Adrenal gland (tissue), 19 donors: ENCODE measurements at places on chromosomes 5 and 9. TPM values are rescaled to one million over a fixed set of nuclear protein-coding genes. Genes with fewer than 3 reads are reported as not detected.
A peak's percentile ranks its signal among the peaks of the same experiment; 100 is the strongest.

GRCh38 chr5:169063316-169063953 lies 237.5 kb downstream of the SLIT3 start:
- DNase-seq, result no peak

GRCh38 chr9:134460206-134460605 lies 134.0 kb downstream of the RXRA start:
- no peak for DNase-seq

DNA sequence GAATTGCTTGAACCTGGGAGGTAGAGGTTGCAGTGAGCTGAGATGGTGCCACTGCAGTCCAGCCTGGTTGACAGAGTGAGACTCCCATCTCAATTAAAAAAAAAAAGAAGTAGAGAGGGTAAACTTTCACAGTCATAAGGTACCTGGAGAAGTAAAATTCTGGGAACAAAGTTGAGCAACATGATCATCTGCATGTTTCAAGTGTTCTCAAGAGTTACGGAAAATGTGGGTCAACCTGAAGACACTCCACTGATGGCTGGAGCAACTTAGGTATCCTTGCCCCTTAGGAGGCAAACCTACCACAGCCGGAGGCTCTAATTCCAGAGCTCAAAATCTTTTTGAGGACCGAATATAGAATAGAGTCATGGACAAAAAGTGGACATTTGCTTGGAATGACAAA lies 370.8 kb upstream of the RFX3 start:
- no peak for DNase-seq

- DNase-seq, result no peak
Observed at GRCh38 chr5:72523960-72524582, 16.9 kb upstream of the ZNF366 start.

DNA sequence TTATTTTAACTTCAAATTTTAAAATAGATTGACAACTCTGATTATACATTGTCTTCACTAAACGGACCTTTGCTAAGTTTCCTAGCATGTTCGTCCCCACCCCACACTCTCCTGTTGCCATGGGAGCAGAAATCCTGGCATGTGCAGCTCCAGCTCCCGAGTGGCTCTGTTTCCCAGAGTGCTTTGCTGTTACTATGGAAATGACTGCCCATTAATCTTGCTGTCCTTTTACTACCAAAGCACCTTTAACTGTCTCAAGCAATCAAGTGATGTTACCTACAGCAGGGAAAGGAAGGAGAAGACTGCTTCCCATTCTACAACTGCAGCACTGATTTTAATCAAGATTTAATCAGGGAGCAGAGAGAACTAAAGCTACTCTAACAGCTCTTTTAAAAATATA lies 212.0 kb upstream of the KIF2A start:
- peak; percentile 20 for DNase-seq

GRCh38 chr9:127214421-127215267 lies 49.9 kb upstream of the GARNL3 start:
- peak; percentile 85 for DNase-seq

GRCh38 chr9:72151104-72151503 lies 1.9 kb downstream of the GDA start:
- DNase-seq, result no peak

- DNase-seq, result no peak
Observed at GRCh38 chr9:36878986-36879982, 154.8 kb downstream of the PAX5 start.

DNA sequence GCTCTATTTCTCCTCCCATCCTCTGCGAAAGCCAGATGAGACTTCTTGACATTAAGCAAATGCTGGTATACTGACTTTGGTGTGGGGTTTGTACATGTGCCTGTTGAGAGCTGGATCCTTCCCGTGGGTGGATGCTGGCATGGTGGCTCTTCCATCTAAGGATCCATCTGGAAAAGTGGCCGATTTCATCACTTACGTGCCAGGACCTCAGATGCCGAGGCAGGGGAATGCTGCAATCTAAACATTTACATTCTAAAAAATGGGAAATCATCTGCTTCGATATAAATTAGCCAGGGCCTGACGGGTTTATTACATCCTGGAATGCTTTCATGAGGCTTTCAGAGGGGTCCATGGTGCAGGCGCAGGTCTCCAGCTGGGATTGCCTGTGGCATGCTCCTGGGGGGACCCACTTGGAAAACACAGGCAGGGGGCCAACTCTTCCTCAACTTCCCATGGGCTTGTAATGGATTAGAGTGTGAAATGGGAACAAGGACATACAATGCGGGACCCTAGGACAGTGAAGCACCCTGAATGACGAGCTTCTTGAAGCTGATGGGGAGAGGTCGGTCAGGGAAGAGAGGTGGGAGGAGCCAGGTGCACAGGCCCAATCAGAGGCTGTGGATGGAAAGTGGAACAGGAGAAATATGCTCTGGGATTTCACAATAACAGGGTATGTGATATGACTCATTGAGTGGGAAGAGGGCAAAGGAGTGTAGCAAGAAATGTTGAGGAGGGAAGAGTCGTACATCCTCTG lies 105.5 kb upstream of the PITX1 start:
- no peak for DNase-seq

GRCh38 chr9:137000177-137000930 lies 4.0 kb upstream of the CLIC3 start:
- no peak for DNase-seq

GRCh38 chr9:124297551-124297901 lies 39.8 kb downstream of the NEK6 start:
- peak; percentile 63 for DNase-seq

- no peak for DNase-seq
Observed at GRCh38 chr9:104269996-104270963, 176.2 kb downstream of the SMC2 start.

GRCh38 chr5:62814991-62815390 lies 236.4 kb downstream of the LRRC70 start:
- DNase-seq, result no peak

DNA sequence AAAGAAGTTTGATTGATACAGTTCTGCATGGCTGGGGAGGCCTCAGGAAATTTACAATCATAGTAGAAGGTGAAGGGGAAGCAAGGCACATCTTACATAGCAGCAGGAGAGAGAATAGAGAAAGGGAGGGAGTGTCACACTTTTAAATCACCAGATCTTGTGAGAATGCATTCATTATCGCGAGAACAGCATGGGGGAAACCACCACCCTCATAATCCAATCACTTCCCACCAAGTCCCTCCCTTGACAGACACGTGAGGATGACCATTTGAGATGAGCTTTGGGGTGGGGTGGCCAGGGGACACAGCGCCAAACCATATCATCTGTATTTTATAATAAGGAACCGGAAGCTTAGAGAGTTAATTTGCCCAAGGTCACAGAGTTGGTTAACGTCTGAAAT lies 13.7 kb upstream of the FOCAD start:
- no peak for DNase-seq

DNA sequence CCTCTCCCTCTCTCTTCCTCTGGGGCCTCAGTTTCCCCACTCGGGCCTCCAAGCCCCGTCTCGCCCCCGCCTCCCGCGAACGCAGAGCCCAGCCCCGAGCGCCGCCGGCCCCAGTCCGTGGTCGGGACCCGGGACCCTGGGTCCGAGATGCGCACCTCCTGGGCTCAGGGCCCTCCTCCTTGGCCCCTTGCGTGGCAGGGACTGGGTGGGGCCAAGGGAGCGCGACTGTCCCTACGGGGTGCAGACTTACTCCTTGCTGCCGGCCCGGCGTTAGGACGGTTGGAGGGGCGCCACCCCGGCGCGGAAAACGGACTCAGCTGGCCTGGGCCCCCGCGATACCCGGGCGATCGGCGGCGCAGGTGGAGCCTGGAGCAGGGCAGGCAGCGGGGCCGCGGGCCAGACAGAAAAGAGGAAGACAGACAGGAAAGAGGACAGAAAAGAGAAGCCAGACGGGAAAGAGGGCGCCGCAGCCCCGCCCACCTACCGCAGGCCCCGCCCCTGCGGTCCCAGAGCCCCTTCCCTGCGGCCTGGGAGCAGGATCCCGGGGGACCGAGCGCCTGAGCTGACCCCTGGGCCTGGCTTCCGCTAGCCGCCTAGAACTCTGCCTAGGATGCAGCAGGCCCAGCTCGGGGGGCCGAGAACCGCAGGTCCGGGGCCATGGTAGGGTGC lies at the start of gene GBGT1:
GBGT1 (minus strand) TSS at position 411 of the 669 bp plus-strand sequence. CDS start 1,502 bp downstream, outside the sequence.
- DNase-seq, result peak; percentile 70

- DNase-seq, result no peak
Observed at GRCh38 chr9:138064547-138064946, 187.0 kb downstream of the CACNA1B start.

The ANKRD55 gene
- total RNA-seq, result not detected

The SERF1A gene
- total RNA-seq, result 8.7 TPM
